ENCODE measurements at places on chromosomes 3 and 15.

- no peak for DNase-seq
Measured at GRCh38 chr3:57244946-57245345, 17.4 kb downstream of the APPL1 start.

DNA sequence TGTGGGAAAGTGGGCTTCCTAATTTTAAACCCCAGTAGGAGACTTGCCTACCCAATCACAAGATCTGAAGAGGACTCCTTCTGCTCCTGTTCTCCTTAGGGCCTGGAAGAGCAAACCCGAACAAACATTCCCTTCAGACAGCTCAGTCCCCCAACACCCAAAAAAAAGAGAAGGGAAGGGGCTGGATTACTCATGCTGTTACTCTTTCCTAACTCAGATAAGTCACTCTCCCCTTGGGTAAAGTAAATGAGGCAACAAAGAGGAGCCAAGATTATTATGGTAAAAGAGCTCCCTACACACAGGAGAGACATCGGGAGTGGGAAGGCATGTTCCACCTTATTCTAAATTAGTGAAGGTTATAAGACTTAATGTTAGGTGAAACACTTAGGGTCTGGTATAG is 18.1 kb upstream of the LEKR1 start:
- DNase-seq, result no peak

GRCh38 chr15:90609242-90610180 is 79.8 kb downstream of the CRTC3 start:
- DNase-seq, result peak; percentile 53

DNA sequence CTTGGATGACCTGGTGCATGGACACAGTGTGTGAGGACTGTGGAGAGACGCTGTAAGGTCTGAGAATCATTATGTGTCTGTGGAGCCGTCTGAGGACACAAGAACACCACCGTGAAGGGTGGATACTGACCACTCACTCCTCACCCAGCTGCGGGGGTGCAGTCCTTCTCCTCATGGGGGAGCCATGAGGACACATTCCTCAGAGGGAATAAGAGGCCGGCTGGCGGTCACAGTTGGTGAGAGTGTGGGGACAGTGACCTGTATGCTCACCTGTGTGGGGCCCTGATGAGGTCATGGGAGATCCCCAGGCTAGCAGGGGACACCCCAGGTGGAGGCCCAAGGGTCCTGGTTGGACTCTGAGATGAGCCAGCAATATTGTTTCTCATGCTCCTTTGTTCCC is 2.5 kb upstream of the TRPM1 start:
- DNase-seq, result no peak

- no peak for DNase-seq
Measured at GRCh38 chr3:120125992-120126391, 31.7 kb upstream of the GSK3B start.

DNA sequence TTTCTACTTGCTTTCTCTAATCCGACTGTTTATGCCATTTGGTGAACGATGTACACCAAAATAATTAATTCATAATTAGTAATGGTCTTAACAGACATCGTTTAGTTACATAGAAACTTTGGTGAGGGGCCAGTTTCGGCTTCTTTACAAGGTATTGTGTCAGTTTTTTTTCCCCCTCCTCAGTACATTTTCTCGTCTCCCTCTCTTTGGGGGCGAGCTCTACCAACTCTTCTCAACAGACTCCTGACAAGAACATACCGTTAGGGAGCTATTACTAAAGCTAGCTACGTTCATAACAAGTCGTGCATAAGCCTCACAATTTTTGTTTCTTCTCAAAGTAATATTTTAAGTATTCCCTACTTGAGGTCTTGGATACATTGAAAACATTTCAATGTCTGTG is 1.4 kb downstream of the U2SURP start:
- no peak for DNase-seq

- peak; percentile 85 for DNase-seq
Measured at GRCh38 chr3:143847787-143848631, at the start of gene SLC9A9. Gene SLC9A9, minus strand, starts transcription at chr3:143848468. Its CDS starts 146 bp downstream, at chr3:143848322.
